ENCODE measurements at places on chromosomes 13 and 19.

- DNase-seq, result peak; percentile 74
Observed at GRCh38 chr13:92224052-92224821, 825.8 kb downstream of the GPC5 start.

DNA sequence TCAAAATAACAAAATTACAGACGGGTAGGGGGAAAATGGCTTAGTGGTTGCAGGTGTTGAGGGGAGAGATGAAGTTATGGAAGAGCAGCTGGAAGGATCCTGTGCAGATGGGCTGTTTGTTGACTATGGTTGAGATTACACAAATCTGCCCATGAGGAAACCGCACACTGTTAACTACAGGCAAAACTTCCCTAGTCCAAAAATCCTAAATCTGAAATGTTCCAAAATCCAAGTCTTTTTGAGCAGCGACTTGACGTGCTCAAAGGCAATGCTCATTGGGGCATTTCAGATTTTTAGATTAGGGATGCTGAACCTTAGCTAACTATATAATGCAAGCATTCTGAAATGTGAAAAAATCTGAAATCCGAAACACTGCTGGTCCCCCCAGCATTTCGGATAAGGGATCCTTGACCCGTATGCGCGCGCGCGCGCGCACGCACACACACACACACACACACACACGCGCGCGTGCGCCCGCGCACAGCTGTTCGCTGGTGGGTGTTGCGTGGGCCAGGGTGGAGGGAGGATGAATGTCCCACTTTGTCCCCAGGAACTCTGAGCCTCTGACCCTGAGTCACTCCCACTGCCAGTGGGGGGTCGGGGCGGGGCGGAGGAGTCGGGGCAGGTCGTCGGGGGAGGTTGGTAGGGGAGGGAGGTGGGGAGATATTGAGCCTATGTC is 6.8 kb downstream of the F2RL3 start:
- no peak for DNase-seq

- DNase-seq, result no peak
Observed at GRCh38 chr13:48258002-48258401, 25.0 kb downstream of the ITM2B start.

- DNase-seq, result peak; percentile 10
Observed at GRCh38 chr13:77136902-77137420, 110.0 kb upstream of the FBXL3 start.

DNA sequence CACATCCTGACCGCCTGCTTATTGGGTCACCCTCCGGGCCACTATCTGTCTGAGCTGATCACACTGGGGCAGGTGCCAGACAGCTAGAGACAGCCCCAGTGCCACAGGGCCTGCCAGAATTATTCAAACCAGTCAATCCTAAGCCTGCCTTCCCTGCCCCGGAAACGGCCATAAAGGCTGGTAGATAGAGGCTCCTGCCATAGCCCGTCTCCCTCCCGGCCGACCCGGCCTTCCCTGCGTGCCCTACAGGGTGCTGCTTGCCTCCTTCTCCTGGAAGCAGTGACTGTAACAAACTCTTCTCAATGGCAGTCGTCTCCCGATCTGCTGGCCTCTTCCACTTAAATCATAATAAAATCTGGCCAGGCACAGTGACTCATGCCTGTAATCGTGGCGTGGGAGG is 158.6 kb upstream of the SOX1 start:
- no peak for DNase-seq

DNA sequence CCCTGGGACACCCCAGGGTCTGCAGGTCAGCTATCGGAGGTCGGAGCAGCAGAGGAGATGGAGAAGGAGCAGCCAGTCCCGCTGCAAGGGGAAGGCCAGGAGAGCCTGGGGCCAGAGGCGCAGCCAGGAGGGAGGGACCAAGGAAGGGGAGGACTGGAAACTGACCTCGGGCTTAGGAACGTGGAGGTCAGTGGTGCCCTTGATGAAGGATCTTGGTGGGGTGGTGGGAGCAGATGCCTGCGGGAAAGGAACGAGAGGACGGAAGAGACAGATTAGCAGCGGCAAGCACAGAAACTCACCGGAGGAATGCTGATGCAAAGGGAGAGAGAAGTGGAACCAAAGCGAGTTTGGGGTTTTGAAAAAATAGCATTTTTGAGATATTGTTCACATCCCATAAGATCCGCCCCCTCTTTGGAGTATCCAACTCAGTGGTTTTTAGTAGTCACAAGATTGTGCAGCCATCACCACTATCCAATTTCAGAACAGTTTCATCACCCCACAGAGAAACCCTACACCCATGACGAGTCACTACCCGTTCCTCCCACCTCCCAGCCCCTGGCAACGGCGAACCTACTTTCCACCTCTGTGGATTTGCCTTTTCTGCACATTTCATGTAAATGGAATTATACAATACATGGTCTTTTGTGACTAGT is 22.1 kb downstream of the PLEKHF1 start:
- DNase-seq, result peak; percentile 92

- no peak for DNase-seq
Observed at GRCh38 chr13:49594576-49594975, 9.2 kb upstream of the RCBTB1 start.

GRCh38 chr13:107475753-107476453 is 739.4 kb downstream of the LIG4 start:
- no peak for DNase-seq

GRCh38 chr19:50214699-50215543 is 11.5 kb downstream of the MYH14 start:
- DNase-seq, result no peak

DNA sequence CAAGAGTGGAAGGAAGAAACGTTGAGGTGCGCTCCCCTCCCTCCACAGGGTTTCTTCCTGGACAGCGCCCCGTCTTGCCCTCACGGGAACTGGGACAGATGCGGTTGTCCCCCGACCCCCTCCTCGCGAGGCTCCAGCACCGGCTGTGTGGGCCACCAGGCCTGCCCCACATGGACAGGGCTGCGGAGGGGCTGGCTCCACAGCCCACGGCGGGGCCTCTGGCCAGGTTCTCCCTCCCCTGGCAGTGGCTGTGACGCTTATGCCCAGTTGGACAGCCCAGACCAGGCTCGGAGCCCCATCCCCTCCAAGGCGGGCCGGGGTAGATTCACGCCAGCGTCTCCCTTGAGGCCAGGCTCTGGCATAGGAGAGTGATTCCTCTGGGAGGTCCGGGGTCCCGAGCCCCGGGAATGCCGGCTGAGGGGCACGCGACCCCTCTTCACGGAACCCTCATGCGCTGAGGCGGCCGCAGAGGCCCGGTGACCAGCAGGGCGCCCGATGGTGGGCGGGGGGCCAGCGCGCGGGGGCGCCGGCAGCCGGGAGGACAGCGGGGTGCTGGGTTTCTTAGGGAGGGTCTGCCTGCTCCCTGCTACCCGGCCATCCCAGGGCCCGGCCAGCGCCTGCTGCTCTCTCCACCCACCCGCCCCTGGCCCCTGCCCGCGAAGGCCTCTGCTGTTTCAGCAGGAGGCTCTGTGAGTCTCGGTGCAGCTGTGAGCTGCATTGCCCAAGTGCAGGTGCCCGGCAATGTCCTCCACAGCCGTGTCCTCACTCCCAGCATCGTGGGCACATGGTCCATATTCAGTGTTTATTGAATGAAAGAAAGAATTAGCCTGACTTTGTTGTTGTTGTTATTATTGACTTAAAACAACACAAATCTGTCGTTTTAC is 20.3 kb upstream of the GAS6 start:
- DNase-seq, result no peak

- no peak for DNase-seq
Observed at GRCh38 chr19:36528921-36529518, 949 bp upstream of the ZNF260 start.

GRCh38 chr13:29908416-29909080 is 58.1 kb upstream of the UBL3 start:
- no peak for DNase-seq

GRCh38 chr13:67136157-67136556 is 94.0 kb downstream of the PCDH9 start:
- DNase-seq, result no peak

DNA sequence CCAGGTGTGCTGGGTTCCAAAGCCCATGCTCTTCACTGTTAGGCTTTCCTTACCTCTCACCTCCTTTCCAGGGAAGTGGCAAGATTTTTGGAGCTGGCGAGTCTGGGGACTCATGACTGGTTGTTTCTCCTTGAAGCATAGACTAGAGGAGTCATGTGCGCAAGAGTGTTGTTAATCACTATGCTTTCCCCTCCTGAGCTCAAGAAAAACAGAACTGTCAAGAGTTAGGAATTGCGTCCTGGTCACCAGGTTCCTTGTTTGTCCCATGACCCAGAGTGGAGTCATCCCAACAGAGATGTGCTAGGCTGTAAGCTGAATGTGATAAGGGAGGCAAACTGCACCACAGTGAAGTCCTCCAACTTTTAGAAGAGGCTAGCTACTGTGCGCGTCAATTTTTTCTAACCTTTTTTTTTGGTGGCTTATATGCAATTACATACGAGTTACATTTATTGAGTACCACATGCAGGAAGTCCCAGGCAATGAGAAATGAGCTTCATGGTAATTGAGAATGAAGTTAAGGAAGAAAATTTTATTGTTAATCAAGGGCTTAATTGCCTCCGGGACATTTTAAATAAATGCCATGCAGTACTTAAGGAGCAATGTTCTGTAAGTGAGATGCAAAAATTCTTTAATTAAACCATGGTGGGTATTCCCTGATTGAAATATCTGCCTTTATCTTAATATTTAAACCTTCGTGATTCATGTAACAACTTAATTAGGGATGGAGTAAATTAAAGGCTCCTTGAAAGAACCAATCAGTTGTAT is 233.9 kb downstream of the ZIC5 start:
- DNase-seq, result no peak

DNA sequence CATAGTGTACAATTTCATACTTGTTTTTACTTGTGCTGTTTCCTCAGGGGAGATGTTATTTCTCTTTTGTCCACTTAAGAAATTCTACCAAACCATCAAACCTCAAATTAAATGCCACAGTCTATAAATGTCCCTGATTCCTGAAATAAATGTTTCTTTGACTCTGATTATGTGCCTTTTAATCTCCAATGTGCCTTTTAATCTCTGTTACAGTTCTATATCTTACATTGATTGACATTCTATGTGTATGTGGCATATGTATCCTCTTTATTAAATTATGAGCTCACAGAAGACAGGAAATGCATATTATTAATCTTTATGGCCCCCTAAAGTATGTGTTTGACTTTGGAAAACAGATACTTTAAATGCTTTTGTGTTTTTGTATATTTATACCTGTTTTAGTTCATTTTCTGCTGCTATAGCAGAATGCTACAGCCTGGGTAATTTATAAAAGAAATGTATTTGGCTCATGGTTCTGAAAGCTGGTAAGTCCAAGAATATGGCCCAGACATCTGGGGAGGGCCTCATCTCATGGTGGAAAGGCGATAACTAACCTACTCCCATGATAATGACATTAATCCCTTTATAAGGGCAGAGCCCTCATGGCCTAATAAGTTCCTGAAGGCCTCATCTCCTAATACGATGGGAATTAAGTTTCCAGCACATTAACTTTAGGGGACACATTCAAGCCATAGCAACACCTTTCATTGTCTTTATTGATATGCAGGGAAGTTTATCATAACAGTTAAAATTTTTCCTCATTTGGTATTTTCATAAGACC is 403.9 kb downstream of the LIG4 start:
- no peak for DNase-seq

DNA sequence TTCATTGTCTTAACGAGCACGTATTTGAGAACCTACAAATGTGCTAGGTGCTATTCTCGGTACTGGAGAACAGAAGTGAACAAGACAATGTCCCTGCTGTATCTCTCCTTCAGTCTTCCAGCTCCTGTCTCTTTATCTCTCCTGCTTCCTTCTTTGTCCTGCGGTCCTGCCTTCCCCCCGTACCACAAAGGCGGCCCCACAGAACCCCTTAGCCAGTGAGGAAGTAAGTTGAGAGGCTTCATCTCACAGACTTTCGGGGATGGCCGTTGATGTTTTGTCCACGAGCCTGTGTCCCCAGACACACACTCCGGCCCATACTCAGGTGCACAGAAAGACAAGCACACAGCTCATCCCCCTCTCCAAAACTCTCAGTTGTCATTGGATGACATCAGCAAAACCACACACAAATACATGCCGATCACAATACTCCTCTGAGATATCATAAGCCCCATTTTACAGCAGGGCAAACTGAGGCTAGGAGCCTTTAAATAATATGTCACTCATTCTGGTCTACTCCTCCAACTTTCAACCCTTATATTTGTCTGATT is 507 bp upstream of the SWSAP1 start:
- no peak for DNase-seq

DNA sequence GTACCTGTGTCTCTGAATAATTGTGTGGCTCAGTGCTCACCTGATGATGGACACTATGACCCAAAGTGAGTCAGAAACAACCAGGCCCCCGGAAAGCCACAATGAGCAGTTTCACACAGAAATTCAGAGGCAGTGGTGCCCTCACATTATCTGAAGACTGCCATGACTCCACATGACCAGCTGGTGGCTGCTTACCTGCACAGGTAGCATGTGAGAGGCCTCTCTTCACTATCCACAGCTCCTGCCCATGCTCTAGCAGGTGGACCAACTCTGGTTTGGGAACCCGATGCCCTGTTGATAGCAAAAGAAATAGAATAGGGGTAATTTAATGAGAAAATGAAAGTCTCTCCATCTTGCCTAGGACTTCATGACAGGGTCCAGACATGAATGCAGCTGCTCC is 7.2 kb downstream of the ZNF550 start:
- no peak for DNase-seq

- DNase-seq, result no peak
Observed at GRCh38 chr19:18972851-18973250, 31.8 kb upstream of the HOMER3 start.

GRCh38 chr13:50845211-50845610 is 1.7 kb upstream of the DLEU7 start:
- DNase-seq, result no peak

- no peak for DNase-seq
Observed at GRCh38 chr19:39927524-39928356, 6.7 kb downstream of the FCGBP start.

DNA sequence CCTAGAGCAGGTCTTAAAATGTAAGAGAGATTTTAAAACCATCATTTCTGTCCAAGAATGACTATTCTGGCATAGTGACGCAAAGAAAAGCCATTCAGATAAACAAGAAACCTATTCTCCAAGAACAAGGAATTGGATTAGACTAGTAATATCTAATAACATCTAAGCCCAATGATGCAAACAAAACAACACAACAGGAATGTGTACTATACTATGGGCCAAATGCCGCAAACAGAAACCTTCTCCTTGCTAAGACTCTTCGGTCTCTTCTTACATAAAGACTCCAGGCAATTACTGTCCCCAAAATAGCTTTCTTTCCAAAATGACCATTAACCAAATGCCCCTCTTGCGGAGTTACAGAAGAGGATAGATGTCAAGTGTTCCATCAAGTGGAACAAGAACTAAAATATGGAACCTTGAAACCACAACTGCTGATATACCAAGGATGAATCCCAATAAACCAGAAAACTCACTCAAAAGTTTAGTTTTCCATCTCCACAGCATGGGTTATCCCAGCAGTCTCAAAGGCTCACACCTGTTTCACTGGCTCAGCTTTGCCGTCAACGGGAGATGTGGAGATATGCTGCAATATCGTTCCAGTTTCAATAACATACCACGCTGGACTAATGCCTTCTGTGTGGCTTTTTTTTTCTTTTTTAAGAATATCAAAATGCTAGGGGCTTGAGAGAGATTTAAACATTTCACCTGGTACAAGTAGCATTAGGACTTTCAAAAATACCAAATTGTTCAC is 76.2 kb downstream of the FOXO1 start:
- no peak for DNase-seq

Data from fibroblast of skin of left biceps (primary cell).